Upper lobe of right lung (tissue), 1 donor: ENCODE measurements at places on chromosomes 1 and 21. TPM values are rescaled to one million over a fixed set of nuclear protein-coding genes. Genes with fewer than 3 reads are reported as not detected.

DNA sequence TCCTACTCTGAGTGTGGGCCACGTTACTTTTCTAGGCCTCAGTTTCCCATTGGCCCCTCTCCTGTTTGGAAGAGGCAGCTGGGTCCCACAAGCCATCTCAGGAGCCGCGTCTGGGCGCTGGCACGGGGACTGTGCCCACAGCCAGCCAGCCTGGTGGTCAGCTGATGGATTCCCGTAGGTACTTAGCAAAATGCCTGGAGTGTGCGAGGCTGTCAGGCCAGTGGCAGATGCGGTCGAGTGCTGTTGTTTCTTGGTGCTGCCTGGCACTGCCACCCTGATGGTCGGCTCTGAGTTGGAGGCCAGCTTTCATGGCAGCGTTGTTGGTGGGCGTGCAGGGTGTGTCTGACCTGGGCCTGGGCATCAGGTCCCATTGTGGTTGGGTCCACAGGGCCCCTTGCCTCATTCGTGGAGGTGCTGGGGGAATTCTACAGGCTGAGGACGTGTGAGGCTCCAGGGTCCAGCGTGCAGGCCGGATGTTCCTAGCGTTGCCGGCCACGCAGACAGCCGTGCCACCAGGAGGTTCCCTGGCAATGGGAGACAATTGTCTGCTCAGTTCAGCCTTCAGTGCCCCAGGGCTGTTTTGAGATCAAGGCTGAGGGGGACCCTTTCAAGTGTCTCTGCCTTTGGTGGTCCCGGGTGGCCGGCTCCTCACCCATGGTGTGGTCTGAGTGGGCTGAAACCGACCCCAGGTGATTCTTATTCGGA, 20.9 kb downstream of the SKI start:
- DNase-seq: no peak

The SLC25A34 gene
- 3.0 TPM for total RNA-seq

DNA sequence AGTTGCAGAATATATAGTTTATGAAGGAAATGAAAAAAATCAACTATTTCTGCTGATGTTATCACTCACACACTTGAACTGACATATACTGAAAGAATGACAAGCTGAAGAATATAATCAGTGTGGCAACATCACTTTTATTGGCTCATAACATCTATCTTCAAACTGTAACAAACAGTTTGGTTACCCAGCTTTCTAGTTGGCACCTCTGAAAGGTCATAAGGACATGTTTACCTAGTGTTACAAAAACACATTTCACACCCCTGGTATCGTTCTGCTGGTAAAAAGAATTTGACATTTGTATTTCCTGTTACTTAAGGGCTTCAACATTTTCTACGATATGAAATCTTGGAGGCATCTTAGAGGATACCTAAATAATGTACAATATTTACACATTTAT, 1267.0 kb upstream of the NCAM2 start:
- no peak for DNase-seq

DNA sequence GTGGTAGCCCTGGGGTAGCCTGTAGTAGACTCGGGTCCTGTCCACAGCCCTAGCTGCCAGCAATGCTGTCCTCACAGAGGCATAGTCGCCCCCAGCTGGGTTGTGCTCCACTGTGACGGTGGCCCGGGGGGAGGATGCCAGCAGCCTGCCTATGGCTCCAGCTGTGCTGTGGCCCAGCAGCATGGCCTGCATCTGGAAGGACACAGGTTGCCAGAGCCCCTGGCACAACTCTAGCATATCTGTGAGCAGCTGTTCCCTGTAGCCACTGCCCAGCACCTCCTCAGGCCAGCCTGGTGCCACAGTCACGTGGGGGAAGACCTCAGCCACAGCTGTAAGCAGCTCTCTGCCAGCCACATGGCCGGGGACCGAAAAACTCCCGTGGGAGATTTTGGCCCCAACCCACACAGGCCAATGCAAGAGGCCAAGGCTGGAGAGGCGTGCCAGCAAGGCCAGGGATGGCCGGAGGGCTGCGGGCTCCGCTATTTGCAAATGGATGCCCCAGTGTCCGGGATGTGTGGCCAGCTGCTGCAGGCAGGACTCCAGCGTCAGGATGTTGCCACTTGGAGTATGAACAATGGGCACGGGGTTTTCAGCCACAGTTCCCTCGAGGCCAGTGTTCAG, 13.9 kb downstream of the FAM151A start:
- no peak for DNase-seq

GRCh38 chr1:21704145-21704544, 35.0 kb upstream of the RAP1GAP start:
- no peak for DNase-seq

- no peak for DNase-seq
Measured at GRCh38 chr1:153035211-153035610, 4.2 kb downstream of the SPRR1B start.

DNA sequence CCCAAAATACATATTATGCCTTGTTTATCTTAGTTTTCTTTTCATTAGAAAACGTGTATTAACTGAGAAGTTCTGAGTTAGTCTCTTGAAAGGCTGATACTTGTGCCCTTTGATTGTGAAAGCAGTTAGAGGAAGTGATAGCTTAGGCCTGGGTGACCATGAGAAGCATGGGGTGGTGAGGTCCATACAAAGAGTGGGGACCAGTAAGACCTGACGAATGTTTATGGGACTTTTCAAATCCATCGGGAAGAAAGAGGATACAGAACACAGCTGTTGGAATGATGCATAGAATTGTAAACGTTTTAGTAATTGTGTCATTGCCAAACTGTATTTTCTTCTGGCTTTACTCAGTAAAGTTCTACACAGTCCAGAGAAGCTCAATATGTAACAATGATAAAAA, 259.8 kb downstream of the LMO4 start:
- no peak for DNase-seq

- no peak for DNase-seq
Measured at GRCh38 chr21:28705616-28706015, 287.1 kb downstream of the LTN1 start.

The LMX1A gene
- not detected for total RNA-seq

The CACNA1S gene
- total RNA-seq: 0.55 TPM

GRCh38 chr1:117179471-117179870, 31.3 kb downstream of the VTCN1 start:
- no peak for DNase-seq

The CRB1 gene
- 0.46 TPM for total RNA-seq

GRCh38 chr1:56028244-56028643, 551.1 kb downstream of the PLPP3 start:
- DNase-seq: no peak

GRCh38 chr1:192516776-192517297, 58.7 kb upstream of the RGS1 start:
- DNase-seq: no peak

DNA sequence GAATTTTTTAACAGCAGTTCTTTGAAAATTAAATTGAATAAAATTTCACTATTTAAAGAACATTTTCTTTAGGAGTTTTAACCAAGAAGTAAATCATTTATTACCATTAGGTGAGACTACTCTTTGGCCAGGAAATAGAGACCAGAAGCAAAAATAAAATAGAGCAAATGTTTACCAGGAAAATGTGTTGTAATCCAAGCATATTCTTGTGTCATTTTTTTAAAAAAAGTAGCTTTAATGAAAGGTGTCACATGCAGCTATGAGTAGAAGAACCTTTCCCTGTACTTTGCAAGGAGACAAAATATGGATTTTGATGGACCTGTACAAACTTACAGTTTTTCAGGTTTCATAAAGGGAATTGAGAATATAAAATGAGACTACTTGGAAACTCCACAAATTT, 140.8 kb downstream of the NFIA start:
- DNase-seq: no peak

DNA sequence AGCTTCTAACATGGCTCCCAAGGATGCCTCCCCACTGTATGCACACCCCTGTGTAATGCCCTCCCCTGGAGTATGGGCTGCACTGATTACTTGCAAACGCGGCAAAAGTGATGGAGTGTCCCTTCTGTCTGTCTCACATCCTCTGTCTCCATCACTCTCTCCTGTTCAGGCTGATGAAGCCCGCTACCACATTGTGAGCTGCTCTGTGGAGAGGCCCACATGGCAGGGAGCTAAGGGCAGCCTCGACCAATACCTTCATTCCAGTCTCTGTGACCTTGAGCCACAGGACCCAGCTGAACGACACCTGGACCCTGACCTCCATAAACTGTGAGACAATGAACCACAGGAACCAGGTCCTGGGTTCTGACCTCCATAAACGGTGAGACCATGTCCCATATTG, 154.1 kb upstream of the ETV3 start:
- no peak for DNase-seq

GRCh38 chr1:17013491-17014320, 2.0 kb upstream of the ATP13A2 start:
- peak; percentile 73 for DNase-seq

The FCGR2B gene
- 30.7 TPM for total RNA-seq

GRCh38 chr1:30011970-30012369, 711.4 kb downstream of the MATN1 start:
- no peak for DNase-seq

DNA sequence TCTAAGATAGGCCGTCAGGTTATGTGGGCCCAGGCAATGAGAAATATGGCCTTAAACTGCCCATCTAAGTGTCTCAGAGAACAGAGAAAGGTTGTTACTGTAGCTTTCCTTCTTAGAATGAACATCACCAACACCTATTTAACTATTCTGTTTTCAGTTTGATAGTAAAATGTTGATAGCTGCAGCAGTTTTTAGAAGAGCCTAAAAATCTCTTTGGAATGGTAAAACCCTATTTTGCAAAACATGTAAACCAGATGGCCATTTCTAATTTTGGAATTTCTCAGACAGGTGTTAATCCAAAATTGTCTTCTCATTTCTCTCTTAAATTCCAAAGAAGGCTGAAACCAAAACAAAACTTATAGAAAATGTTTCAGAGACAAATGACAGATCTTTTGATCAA, 57.5 kb downstream of the DIPK1A start:
- no peak for DNase-seq

- DNase-seq: no peak
Measured at GRCh38 chr1:220003610-220004299, 42.5 kb downstream of the EPRS1 start.

- no peak for DNase-seq
Measured at GRCh38 chr1:44696789-44697345, 22.4 kb downstream of the ARMH1 start.

GRCh38 chr1:25430967-25431881, 527 bp downstream of the MACO1 start:
- no peak for DNase-seq

The ATP1A1 gene
- 628 TPM for total RNA-seq

- DNase-seq: peak; percentile 59
Measured at GRCh38 chr1:227941509-227942020, 6.2 kb downstream of the WNT9A start.

GRCh38 chr1:3669421-3669821, 17.1 kb downstream of the TP73 start:
- DNase-seq: no peak

The SYNC gene
- total RNA-seq: 16.9 TPM

DNA sequence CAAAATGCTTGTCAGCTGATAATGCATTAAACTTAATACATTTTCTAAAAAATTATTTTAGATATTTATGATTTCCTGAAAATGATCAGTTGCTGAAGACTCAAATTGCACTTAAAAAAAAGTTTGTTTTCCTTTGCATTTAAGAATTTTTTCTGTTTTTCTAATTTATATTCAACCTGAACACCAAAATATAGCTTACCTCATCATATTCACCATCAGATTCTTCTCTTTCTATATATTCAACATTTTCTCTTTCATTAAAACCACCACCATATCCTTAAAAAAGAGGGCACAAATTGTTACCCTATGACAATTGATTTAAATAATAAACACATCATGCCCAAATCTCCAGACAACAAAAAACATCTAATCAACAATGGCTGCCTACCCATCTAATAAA, 8.6 kb downstream of the ZRANB2 start:
- no peak for DNase-seq

The PDZK1 gene
- 0.67 TPM for total RNA-seq

The C1orf94 gene
- not detected for total RNA-seq

- DNase-seq: no peak
Measured at GRCh38 chr1:94032637-94033036, 88.3 kb downstream of the ABCA4 start.

- DNase-seq: no peak
Measured at GRCh38 chr1:208852911-208853310, 608.7 kb upstream of the PLXNA2 start.

- DNase-seq: no peak
Measured at GRCh38 chr1:18951818-18952391, 4.6 kb downstream of the IFFO2 start.

The OR10Z1 gene
- total RNA-seq: not detected

The RNF223 gene
- total RNA-seq: 0.55 TPM

- no peak for DNase-seq
Measured at GRCh38 chr1:206939131-206939530, 7.1 kb downstream of the PIGR start.

DNA sequence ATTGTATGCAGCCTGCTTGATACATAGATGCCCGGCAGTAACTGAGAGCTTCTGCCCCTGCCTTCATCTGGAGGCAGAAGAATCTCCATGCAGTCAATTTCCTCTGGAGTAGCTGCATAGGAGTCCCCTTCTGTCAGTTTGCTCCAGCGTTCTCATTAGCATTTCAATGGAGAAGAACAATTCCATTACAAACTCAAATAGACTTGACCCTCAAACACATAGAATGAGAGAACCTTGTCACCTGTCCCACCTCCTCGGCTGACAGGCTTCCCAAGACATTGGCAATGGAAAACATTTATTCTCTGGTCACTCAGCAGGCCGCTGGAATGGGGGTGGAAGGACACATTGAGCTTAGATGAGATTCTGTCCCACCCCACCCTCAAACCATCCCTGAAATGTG, 45.6 kb upstream of the TMEM51 start:
- DNase-seq: no peak

GRCh38 chr1:93704052-93704451, 22.4 kb upstream of the BCAR3 start:
- DNase-seq: peak; percentile 69

DNA sequence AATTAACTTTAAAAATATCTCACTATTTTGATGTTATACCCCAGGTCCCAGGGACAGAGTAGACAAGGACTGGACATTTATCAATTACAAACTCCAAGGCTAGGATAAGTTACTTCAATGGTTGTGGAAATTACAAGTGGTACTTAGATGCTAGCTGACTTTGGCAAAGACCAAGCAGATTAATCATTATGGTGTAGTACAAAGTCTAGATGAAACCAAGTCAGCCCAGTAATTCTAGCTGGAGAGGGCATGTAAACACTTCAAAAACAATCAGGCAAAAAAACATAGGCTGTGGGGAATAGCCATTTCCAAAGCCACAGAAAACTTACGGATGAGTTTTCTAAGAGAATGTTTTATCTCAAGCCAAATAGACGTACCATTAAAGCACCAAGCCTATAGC, 124.5 kb downstream of the TSEN15 start:
- no peak for DNase-seq
